Right hindlimb (tissue), 1 donor: ENCODE measurements at places on chromosomes 7 and 10.

GRCh38 chr10:1809139-1809741 lies 71.9 kb upstream of the ADARB2 start:
- DNase-seq = no peak

DNA sequence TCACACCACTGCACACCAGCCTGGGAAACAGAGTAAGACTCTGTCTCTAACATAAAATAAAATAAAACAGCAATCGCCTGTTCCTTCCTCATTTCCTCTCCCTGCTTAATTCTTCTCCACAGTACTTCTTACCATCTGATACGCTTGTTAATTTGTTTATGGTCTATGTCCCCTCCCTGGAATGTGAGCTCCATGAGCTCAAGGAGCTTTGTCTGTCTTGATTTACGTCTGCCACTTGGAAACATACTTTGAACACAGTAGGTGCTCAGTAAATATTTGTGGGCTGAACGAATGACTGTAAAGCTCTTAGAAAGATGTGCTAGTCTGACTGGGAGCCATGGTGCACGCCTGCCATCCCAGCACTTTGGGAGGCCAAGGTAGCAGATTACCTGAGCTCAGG lies 9.1 kb upstream of the STX1A start:
- no peak for DNase-seq

DNA sequence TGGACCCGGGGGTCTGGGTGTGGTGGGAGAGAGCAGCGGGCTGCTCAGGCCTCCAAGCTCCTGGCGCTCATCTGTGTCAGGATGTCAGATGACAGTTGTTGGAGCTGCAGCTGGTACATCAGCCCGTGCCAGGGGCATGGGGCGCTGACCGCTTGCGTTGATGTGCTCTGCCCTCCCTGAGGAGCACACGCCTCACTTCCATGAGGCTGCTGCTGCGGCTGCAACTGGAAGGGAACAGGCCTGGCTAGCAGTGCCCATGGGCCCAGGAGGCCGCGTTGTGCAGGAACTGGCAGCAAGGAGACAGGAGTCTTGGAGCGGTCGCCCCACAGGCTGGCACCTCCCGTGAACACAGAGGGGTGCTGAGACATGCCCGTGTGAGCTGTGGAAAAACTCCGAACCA lies 361.3 kb upstream of the MKI67 start:
- DNase-seq = peak; percentile 61

GRCh38 chr7:47195641-47196040 lies 386.3 kb downstream of the TNS3 start:
- no peak for DNase-seq

GRCh38 chr10:73537288-73537687 lies 41.5 kb upstream of the PPP3CB start:
- no peak for DNase-seq

GRCh38 chr10:48948470-48949037 lies 8.9 kb upstream of the LRRC18 start:
- DNase-seq = no peak

DNA sequence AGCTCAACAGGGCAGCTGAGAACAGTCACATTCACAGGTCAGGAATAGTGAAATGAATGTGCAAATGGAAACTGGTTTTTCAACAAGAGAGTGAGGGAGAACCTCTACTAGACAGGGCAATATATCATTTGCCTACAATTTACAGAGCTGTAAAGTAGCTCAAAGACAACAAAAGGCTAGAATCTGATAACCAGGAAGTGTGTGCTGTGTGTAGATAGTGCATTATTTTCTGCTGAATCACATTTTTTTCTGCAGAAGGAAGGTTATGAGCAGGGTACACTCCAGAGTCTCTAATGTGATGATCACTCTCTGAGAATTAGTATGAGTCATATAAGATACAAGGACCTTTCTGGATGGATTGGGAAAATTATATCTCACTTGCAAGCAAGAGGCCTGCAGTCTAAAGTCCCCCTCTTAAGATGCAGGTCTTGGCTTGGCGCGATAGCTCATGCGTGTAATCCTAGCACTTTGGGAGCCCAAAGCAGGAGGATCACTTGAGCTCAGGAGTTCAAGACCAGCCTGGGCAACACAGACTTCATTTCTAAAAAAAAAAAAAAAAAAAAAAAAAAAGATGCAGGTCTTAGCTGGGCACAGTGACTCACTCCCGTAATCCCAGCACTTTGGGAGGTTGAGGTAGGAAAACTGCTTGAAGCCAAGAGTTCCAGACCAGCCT lies 59.9 kb upstream of the COBL start:
- DNase-seq = no peak

GRCh38 chr7:11959121-11959520 lies 127.1 kb upstream of the THSD7A start:
- no peak for DNase-seq

DNA sequence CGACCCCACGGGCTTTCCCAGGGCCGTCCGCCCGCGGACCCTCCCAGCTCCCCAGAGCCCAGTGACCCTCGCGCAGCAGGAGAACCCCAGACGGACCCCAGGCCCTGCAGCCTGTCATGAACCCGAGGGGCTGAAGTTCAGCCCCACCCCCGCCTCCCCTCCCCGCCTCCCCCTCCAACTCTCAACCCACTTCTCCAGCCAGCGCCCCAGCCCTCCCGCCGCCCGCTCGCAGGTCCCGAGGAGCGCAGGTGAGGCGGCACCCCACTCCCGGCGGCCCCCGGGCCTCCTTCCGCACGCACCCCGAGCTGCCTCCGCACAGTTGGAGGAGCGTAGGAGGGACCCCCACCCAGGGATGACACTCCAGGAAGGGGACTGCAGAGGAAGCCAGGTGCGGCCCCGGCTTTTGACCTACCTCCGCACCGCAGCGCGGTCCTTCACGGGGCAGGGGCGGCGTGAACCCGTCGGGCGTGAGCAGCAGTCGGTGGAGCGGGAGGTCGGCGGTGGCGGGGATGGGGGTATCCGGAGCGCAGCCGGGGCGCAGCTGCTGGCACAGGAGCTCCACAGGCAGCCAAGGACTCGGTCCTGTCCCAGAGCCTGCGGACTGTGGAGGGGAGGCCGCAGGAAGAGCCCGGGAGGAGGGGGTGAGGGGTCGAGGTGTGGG lies at the start of gene TMEM176A:
Gene TMEM176A (plus strand): TSS at position 189 of the 661 bp plus-strand sequence. CDS start 782 bp downstream, outside the sequence.
- DNase-seq = no peak

DNA sequence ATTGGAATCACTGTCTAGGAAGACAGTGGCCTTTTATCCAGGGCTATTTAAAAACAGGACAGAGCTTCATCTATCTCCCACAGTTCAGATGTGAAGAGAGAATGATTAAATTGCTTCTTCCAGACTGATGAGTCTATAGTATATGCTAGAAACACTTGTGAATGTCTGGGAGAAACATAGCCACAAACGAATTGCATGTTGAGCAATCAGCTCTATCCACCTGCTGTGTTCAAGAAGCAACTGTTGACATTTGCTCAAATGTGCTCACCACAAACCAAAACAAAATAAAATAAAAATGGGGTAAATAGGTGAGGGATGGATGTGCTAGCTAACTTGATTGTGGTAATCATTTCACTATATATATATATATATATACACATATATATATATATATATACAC lies 195.1 kb downstream of the HECW1 start:
- no peak for DNase-seq

GRCh38 chr7:13793926-13794325 lies 195.5 kb downstream of the ETV1 start:
- no peak for DNase-seq

- no peak for DNase-seq
These were observed 123.3 kb upstream of the GAD2 start for GRCh38 chr10:26093229-26093628.

DNA sequence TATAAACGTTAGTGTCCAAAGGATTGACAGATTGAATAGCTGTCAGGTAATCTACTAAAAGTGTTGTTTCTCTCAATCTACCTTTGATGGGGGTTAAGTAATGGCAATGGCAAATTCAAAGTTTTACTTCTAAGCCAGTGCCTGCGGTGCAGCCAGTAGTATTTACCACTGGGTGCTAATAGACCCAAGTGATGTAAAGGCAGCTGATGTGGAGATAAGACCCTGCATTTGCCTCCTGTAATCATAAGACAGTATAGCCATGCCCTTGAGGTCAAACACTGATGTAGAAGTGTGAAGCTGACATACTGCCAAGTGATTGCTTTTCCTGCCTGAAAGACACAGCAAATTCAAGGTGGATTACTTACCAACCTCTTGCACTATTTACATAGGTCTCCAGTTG lies 572.0 kb downstream of the GRID1 start:
- DNase-seq = no peak

GRCh38 chr7:85196696-85197095 lies 9.8 kb upstream of the SEMA3D start:
- no peak for DNase-seq

DNA sequence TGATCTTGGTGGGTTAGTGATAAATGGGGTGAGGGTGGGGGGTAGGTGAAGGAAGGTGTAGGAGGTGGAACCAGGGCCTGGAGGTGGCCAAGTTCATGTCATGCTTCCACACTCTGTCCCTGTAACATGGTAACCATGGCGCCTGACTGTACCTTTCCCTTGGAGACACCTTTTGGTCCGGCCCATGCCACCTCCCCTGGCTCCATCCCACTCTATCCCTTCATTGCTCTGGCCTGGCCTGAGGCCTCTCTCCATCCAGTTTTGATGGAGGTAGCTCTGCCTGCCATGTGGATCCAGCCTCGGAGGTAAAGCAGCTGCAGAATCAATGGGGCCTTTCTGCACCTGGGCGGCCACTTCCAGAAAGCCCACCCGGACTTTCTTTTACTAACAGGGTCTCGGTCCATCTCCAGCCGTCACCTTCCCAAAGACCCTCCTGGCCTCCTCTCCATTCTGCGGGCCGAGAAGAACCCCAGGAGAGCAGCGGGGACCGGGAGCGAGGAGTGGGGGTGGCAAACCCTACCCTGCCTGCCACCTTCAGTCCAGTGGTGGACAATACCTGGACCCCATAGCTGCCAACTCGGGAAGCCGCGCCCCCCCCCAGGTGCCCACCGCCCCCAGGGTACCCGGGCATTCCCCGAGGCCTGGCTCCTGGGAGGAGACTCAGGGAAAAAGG lies 504 bp upstream of the TRRAP start:
- no peak for DNase-seq

- DNase-seq = no peak
These were observed 31.5 kb upstream of the NRP1 start for GRCh38 chr10:33365871-33366411.

- DNase-seq = peak; percentile 24
These were observed 1255.7 kb upstream of the LRRTM3 start for GRCh38 chr10:65670087-65670486.

GRCh38 chr7:151140826-151141225 lies 26.7 kb downstream of the GBX1 start:
- no peak for DNase-seq

DNA sequence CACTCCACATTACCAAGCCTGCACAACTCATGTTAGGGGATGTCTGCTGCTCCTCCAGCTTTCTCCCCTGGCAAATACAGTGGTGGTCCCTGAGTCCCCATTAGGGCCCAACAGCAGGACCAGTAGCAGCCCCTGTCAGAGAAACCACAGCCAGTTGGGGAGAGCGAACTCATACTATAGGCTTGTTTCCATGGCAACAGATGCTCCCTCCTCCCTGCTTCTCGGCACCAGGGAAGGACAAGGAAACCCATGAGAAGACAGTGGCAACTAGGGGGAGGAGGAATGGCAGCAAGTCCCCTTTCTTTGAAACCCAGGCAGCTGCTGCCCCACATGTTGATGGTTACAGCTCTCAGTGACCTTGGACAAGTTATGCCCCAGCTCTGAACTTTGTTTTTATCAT lies 326.4 kb downstream of the KCNMA1 start:
- DNase-seq = no peak

- DNase-seq = no peak
These were observed 2.9 kb downstream of the TECPR1 start for GRCh38 chr7:98249106-98249505.

DNA sequence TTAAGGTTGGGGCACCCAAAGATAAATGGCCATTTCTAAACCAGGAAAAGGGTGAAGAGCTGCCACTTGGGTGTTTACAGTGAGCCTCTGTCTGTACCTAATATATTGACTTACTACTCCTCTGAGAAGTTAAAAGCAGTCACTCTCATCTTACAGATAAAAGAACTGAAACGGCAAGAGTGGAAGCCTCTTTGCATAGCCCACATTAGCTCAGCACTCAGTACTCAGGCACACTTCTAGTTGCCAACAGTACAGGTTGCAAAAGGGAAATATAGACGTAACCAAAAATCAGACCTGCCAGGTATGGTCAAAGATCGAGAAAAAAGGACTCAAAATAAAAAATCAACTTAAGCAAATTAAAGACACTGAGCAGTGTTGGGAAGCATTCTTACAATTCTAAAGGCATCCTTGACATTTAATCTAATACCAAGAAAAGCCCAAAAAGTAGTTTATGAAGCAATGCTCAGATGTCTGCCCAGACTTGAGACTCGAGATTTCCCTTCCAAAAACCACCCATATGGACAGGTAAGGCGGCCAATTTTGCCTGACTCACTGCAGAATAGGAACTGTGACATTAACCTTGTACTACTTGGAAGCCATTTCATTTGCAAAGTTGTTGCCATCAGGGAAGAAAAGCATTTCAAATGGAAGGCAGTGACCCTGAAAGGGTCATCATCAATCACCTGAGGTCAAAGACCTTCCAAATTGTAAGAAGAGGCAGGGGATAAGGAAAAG lies 139.3 kb downstream of the SLC25A13 start:
- no peak for DNase-seq

- no peak for DNase-seq
These were observed 28.4 kb upstream of the VWDE start for GRCh38 chr7:12431886-12432556.

GRCh38 chr10:97302088-97302791 lies 9.8 kb upstream of the ARHGAP19 start:
- no peak for DNase-seq

GRCh38 chr10:15720635-15721287 lies 1.0 kb upstream of the ITGA8 start:
- DNase-seq = no peak

DNA sequence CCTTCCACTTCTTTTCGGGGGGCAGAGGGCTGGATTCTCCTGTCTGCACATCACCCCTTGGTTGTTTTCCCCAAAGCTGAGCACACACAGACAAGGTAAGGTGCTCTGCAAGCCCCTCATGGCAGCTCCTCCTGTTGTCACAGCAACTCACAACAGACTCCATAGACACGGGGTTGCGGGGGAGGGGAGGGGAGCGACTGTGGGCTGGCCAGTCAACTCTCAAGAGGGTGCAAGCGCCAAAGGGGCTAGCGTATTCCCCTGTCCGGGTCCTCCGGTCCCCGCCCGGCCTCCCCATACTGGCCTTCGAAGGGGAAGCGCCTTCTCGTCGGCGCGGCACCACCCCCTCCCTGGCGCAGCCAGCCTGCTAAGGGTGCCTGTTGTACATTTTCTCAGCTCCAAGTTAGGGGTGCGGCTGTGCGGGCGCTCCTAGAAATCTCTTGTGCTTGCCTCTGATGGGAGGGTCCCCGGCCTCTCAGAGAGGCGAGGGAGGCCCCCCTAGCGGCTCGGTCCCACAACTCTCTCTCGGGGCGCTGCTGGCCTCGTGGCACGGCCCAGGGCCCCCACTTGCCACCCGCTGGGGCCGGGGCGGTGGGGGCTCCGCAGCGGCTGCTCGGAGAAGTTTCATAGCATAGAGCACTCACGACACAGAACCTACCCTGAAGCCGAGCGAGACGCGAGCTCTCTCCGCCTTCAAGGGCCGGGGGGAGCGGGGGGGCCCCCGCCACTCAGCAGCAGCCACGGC lies 498 bp downstream of the RHOBTB1 start:
- DNase-seq = peak; percentile 92

- DNase-seq = no peak
These were observed 359.4 kb upstream of the NFE2L3 start for GRCh38 chr7:25792586-25792985.
